ENCODE measurements at places on chromosomes 13 and 19.

GRCh38 chr13:36840718-36841250 is 21.8 kb downstream of the RFXAP start:
- no peak for DNase-seq

GRCh38 chr19:17625980-17626379 is 62.2 kb downstream of the UNC13A start:
- DNase-seq: no peak

GRCh38 chr19:18419195-18419698 is at the start of gene SSBP4:
Gene SSBP4 (plus strand): TSS chr19:18419398. CDS start chr19:18419649, 251 bp downstream.
- no peak for DNase-seq

DNA sequence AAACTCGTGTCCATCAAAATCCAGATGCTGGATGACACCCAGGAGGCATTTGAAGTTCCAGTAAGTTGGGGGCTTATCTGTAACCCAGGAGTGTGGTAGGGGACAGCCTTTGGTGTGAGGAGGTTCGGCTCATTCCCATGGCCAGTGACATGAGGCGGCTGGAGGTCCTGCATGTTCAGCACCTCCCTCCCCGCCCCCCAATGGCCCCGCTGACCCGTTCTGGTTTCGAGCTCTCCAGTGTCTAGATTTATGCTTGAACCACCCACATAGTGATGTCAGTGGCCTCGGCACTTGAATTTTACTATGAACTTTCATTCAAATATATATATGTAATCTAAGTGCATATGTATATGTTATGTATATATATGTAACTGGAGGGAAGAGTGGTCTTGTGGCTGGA is 36.3 kb upstream of the RNF113B start:
- no peak for DNase-seq

DNA sequence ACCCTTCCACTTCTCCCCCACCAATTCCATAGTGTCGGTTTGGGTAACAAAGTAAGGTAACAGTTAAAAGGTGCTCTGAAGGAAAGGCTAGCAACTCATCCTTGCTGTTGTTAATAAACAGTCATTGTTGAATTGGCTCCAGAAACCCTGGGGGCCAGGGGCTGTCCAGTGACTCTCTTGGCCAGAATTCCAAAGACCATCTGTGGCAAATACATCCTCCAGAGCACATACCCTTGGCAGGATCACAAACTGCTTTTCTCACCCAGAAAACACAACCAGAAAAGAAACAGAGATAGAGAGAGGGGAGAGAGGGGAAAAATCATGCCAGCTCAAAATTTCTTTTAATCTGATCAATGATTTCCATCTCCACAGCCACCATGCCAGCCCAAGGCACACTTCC is 22.1 kb downstream of the CACNA1A start:
- DNase-seq: no peak

GRCh38 chr13:79604752-79605151 is 123.8 kb downstream of the NDFIP2 start:
- no peak for DNase-seq

GRCh38 chr19:10580979-10581631 is 6.0 kb downstream of the AP1M2 start:
- DNase-seq: peak; percentile 67

- DNase-seq: no peak
Observed at GRCh38 chr19:35987571-35987896, 7.5 kb upstream of the SDHAF1 start.
